ENCODE measurements at places on chromosomes 13 and 19.

- peak; percentile 49 for DNase-seq
Measured at GRCh38 chr19:11261971-11262839, at the start of gene DOCK6. Gene DOCK6, minus strand, starts transcription at chr19:11262524. Its CDS starts 84 bp downstream, at chr19:11262440.

DNA sequence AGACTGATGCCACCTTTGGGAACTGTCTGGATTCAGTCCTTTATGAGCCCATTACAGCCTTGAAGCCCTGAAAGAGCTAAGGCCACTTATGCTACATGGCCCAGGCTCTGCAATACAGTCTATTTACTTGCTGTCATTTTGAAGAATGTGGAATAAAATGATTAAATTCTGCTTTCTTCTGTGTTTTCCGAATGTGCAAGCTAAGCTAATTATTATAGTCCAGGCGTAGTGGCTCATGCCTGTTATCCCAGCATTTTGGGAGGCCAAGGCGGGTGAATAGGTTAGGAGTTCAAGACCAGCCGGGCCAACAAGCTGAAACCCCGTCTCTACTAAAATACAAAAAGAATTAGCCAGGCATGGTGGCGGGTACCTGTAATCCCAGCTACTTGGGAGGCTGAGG lies 142.5 kb downstream of the TEX29 start:
- no peak for DNase-seq

GRCh38 chr19:18438331-18439024 lies 545 bp upstream of the ISYNA1 start:
- DNase-seq = no peak

DNA sequence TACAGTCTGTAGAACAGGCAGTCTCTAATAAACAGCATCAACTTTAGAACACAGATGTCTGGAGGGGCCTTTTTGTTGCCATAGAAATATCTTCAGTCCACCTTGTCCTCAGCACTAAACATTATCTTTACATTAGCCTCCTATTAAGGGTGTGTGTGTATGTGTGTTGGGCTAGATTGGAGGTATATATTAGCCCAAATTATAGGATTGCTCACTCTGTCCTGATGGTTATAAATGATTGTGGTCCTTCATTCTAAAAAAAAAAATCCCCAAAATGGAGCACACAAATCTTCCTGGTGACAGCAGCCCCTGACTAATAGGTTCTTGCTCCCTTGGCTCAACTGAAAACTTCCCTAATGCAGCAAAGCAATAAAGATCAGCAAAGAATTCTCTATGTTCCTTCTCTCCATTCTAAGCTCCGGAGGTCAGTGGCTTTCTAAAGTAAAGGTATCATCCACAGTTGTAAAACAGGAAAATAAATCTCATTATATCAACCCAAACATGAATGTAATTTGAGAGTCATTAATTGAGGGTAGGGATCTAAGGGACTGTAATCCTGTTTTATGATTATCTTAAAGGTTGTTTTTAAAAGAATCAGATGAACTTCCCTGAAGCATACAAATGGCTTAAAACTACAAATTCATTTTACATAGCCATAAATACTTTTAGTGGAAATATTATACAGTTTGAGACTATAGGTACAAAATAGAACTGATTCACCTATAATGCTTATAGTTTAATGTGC lies 232.7 kb downstream of the KLF12 start:
- no peak for DNase-seq

GRCh38 chr13:87426742-87427141 lies 244.4 kb upstream of the SLITRK5 start:
- DNase-seq = no peak

DNA sequence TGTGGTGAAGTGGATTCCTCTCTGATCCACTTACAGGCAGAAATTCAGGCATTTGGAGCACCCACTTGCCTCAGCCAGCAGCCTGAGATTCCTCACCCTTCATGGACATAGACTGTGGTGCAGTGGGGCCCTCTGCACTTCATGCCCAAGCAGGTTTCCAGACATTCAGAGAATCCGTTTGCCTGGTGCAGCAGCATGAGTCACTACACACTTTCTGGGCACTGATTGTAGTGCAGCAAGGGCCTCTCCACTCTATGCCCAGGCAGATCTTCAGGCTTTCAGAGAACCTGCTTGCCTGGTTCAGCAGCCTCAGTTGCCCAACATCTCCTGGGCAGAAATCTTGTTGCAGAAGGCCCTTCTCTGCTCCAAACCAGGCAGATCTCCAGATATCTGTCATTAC lies 920.9 kb downstream of the SLITRK5 start:
- DNase-seq = no peak

- DNase-seq = peak; percentile 68
Measured at GRCh38 chr19:40165362-40165937, 25.8 kb upstream of the MAP3K10 start.

DNA sequence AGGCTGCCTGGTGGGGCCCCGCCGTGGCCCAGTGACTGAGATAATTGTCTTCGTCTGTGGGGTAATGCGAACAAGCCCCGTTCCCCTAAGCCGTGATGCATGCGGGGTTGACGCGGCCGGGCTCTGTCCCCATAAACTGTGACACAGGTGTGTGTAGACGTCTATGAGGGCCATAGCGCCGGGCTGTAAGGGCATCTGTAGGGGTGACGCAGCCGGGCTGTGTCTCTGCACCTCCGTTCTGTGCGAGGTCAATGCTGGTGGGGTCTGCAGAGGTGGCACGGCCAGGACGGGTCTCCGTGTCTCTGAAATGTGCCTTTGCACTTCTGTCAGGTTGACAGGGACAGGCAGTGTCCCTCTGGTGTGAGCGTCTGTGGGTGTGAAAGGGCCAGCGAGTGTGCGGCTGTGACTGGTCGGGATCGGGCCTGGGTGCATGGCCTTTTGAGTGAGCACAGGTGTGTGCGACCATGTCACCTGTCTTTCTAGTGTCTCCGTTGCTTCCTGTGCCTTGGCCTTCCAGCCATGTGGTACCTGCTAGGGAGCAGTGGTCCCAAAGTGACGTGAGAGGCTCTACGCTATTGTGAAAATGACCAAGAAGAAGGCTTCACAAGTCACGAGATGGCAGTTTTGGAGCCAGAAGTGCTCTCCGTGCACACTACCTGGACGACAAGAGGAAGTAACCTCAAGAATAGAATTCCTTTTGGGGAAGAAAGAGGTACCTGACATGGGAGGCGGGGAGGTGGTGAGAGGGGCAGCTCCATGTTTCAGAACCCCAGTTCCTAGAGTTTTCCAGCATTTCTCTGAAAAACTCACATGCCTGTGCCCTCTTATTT lies 16.4 kb upstream of the ZNF331 start:
- no peak for DNase-seq

DNA sequence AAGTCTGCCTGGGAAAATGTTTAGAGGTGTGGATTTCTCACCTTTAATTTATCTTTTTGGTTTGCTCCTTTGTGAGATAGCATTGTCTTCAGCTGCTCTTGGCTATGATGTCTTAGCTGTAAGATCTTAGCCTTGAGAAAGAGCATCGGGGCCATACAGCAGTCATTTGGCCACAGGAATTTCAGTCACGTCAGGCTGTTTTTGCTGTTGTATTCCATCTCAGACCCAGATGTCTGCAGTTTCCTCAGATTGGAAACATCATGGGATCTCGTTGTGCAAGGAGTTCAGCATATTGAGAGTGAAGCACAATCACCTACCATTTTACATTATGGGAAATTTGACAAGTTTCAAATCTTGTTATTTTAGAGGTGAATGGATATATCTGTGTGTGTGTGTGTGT lies 89.3 kb upstream of the C1QTNF9B start:
- no peak for DNase-seq

- DNase-seq = no peak
Measured at GRCh38 chr19:55656988-55657747, 2.3 kb downstream of the U2AF2 start.

- DNase-seq = no peak
Measured at GRCh38 chr19:38921420-38922274, 8.9 kb downstream of the SARS2 start.

DNA sequence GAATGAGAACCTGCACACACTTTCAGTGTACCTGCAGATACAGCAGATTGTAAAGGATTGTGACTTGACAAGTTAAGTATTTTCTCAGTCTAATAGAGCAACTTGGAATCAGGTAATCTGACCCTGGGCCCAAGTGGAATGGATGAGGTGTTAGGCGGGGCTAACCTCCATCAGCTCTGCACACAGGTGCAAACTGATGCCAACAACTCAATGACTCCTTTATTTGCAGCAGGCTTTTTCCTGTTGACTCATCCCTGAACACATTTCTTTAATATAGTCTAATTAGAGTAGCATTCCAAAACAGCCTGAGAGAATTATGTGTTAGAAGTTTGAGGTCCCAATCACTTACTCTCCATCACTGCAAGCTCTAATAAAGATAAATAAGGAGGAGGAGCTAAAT lies 48.8 kb downstream of the TPT1 start:
- no peak for DNase-seq

- no peak for DNase-seq
Measured at GRCh38 chr13:53622456-53622855, 593.8 kb downstream of the OLFM4 start.

DNA sequence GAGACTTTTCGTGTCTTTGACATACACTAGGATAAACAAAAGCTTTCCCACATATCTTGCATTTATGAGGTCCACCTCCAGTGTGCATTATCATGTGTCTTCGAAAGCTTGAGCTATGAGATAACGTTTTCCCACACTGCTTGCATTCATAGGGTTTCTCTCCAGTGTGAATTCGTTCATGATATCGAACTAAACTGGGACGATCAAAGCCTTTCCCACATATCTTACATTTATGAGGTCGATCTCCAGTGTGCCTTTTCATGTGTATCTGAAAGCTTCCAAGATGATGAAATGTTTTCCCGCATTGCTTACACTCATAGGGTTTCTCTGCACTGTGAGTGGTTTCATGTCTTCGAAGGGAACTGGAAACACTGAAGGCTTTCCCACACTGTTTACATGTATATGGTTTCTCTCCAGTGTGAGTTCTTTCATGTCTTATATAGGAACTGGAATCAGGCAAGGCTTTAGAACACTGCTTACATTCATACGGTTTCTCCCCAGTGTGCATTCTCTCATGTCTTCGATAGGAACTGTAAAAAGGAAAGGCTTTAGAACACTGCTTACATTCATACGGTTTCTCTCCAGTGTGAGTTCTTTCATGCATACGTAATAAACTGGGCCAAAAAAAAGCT lies 14.5 kb downstream of the ZNF563 start:
- no peak for DNase-seq

GRCh38 chr13:83877651-83878355 lies 4.5 kb downstream of the SLITRK1 start:
- no peak for DNase-seq

- DNase-seq = no peak
Measured at GRCh38 chr19:39372047-39372802, 18.7 kb downstream of the PAF1 start.

GRCh38 chr13:28718196-28718542 lies 601 bp downstream of the SLC46A3 start:
- DNase-seq = no peak

GRCh38 chr19:53365134-53365898 lies at the start of gene ZNF525:
Gene ZNF525, plus strand, starts transcription at chr19:53365705. Its CDS starts 6,577 bp downstream, at chr19:53372282.
- peak; percentile 95 for DNase-seq

DNA sequence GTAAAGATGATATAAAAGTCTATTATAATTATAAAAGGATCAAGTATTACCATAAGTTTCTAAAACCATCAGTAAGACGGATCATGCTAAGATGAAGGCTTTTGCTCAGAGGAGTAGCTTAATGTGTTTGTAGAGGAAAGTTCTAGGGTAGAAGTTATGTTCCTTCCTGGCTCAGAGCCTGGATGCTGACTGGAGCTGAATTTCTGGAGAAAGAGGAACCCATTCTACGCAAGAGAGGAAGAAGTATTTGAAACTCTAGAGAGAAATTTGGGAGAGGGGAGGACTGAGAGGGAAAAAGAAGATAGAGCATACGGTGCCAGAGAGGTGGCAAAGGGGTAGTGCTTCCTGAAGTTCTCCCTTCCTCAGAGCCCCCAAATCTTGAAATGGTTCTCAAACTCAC lies 51.4 kb upstream of the SGCG start:
- no peak for DNase-seq

- DNase-seq = no peak
Measured at GRCh38 chr13:42084722-42085121, 36.3 kb downstream of the DGKH start.

- no peak for DNase-seq
Measured at GRCh38 chr13:46668302-46668720, 115.3 kb downstream of the LRCH1 start.

DNA sequence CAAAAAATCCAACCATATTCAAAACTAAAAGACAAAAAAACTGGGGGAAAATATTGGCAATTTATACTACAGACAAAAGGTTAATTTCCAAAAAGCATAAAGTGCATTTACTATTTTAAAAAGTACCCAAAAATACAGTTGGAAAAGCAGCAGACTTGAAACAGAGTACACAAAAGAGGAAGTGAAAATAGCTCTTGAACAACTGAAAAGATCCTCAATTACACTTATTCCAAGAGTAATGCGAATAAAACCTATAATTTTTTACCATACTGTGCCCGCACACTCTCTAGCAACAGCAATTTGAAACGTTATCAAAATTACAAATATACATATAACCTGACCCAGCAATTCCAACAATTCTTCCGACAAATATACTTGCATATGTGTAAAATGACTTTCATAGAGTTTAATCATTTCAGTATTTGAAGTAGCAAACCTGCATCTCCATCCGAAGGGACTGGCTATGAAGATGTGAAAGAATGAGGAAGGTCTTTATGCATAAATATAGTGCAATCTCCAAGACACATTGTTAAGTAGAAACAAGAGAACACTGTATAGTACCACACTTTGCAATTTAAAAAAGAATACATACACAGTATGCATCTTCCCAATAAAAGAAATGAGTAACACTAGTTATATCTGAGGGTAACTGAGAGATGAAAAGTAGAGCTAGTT lies 25.4 kb downstream of the ALG5 start:
- peak; percentile 52 for DNase-seq

GRCh38 chr13:53052675-53053074 lies 24.1 kb downstream of the OLFM4 start:
- DNase-seq = no peak

- no peak for DNase-seq
Measured at GRCh38 chr13:27006519-27007161, 165.0 kb downstream of the USP12 start.

DNA sequence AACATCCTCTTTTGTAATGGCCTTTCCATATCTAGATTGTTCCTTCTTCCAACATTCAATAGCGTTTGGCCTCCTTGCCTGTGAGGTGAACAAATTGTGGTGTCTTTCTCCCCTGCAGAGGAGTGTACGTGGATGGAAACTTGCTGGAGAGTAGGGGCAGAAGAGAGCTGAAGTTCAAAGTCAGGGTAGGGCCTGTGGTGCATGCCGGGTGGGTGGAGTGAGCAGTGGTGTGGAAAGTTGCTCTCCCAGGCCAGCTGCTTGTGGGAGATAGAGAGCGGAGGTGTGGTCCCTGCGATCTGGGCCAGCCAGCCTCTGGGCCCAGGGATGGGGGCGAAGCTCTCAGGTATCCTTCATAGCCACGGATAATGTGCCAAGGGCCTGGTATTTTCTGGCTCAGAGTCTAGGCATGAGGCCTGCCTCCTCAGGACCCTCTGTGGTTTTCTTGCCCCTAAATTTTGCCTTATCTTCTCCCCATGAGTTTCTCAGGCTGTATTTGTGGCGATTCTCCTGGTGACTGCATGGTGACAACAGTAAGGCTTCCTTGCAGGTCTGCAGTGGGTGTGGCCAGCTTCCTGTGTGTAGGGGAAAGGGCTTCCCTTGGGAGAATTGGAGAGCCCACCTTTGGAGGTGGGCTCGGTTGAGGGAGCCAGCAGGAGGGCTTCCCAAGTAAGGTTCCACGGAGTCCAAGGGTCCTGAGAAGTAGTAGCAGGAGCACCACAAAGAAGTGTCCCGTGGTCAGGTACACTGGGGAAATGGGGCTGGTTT lies 6.7 kb downstream of the RGCC start:
- DNase-seq = peak; percentile 73

- DNase-seq = peak; percentile 78
Measured at GRCh38 chr19:10604460-10604980, 17.4 kb upstream of the AP1M2 start.

GRCh38 chr19:12015753-12016116 lies 19.7 kb downstream of the ZNF433 start:
- DNase-seq = no peak
